ENCODE measurements at places on chromosomes 2 and 18. TPM values are rescaled to one million over a fixed set of nuclear protein-coding genes. Genes with fewer than 3 reads are reported as not detected.
A peak's percentile ranks its signal among the peaks of the same experiment; 100 is the strongest.

Gene POMC
- 6.4 TPM for total RNA-seq

Gene CDC42EP3
- 39.5 TPM for total RNA-seq

DNA sequence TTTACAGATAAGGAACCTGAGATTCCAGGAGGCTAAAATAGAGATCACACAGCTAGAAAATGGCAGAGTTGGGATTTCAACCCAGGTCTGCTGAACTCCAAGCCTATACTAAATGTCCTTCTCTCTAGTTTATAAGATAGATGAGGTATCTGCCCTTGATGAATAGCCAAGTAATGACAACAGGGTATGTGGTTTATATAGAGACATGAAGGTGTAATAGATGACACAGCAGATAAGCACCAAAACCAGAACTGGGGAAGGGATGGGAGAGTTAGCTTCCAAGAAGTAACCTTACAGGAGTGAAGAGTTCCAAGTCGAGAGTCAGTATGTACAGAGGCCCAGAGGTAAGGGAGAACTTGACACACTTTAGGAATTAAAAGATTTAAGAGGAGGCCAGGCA is 104.7 kb upstream of the UBXN4 start:
- no peak for DNase-seq

- peak; percentile 55 for DNase-seq
Measured at GRCh38 chr2:230984393-230985220, 11.3 kb upstream of the SPATA3 start.

- DNase-seq = no peak
Measured at GRCh38 chr2:239255218-239255617, 145.6 kb downstream of the HDAC4 start.

- no peak for DNase-seq
Measured at GRCh38 chr2:129334696-129335410, 644.6 kb upstream of the RAB6C start.

Gene SRD5A2
- total RNA-seq = not detected

GRCh38 chr2:111705711-111706336 is 178.2 kb downstream of the ANAPC1 start:
- DNase-seq = no peak

DNA sequence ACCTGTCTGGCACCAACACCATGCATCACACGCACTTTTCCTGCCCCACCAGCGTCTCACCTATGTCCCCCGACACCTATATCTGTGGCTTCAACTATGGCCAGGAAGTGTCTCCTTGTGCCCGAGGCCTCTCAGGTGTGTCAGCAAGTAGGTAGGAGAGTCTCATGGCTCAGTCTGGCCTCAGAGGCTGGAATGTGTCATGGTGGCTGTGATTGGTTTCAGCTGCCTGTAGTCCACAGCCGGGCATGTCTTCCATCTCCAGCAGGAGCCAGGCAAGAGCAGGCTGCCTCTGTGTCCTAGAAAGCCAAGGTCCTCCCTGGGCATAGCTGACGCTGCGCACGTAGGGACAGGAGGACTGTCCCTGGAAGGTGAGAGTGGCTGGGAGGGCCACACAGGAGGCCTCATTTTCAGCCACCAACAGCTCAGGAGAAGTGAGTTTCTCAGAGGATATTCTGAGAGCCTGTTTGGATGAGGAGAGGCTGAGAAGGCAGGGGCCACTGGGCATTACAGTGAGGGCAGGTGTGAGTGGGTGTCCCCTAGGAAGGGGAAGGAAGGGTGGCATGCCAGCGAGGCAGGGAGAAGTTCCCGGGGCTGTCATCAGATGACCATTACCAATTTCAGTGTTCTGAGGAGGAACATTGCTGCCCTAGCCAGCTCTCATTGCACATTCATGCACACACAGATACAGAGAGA is 47.2 kb downstream of the SDC1 start:
- no peak for DNase-seq

DNA sequence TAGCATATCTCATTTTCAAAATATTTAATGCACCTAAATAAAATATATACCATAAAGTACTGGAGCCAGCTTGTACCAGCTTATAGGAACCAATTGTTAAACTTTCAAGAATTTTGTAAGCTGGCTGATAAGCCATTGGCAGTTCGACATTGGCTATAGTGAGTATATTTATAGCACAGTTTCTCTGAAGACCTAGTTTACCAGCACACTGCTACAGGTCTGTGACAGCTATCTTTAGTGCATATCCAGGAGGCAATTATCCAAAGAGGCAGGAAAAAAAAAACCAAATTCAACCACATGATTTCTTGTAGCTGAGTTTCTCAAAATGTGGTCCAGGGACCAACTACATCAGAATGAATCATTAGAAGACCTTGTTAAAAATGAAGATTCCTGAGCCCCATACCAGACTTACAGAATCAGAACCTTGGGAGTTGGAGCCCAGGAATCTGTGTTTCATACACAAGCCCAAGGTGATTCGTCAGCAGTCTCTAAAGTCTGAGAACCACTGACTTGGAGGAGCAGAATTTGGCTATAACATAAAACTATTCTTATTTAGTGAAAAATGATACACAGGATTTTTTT is 279.0 kb upstream of the NRP2 start:
- DNase-seq = no peak

DNA sequence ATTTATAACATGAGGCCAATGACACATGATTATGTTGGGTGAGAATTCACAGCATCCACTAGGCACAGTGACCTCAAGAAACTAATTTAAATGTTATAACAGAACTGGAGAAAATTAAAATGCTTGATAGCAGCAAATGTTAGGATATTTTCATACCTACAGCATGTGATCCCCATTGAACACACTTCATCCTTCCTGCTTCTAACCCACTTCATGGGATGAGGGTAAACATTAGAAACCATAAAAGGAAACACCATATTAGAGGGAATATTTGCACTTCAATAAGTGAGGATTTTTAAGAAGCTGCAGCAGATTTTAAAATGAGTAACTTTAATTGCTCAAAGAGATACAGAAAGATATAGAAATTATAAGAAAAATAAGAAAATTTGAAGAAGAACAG is 117.1 kb downstream of the FSHR start:
- DNase-seq = no peak

Gene CMPK2
- 102 TPM for total RNA-seq

- DNase-seq = no peak
Measured at GRCh38 chr2:83665894-83666293, 793.2 kb downstream of the SUCLG1 start.

- no peak for DNase-seq
Measured at GRCh38 chr18:76823587-76824011, 1.2 kb downstream of the ZNF236 start.

Gene ABCG8
- not detected for total RNA-seq

Gene GKN2
- not detected for total RNA-seq

DNA sequence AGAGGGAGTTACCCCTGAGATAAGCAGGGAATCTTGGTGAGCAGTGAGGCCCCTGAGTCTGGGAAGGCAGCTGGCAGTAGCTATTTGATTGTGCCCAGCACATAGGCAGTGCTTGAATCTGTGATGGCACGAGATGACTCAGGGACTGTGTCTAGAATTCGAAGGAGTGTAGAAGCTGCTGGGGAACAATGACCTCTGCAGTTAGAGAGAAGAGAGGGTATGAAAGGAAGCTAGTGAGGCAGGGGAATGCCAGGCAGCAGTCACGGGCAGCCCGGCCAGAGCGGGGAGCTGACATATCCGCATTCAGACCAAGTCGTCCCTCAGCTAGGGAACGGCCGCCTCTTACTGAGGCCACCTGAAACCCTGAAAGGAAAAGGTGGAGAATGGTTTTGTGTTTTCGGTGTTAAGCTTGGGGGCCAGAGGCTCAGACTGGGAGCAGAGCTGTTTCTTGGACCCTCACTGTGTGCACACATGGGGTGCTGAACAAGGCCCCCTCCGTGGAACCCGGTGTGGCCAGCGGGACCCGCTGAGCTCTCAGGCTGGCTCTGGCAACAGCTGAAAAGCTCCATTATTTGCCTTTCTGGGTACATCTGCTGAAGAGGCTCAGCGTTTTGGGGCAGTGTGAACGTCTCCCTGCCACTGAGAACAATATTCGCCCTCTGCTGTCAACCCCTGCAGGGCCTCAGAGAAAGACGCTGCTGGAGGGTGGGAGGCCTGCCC is 32.9 kb downstream of the ARHGEF4 start:
- no peak for DNase-seq

DNA sequence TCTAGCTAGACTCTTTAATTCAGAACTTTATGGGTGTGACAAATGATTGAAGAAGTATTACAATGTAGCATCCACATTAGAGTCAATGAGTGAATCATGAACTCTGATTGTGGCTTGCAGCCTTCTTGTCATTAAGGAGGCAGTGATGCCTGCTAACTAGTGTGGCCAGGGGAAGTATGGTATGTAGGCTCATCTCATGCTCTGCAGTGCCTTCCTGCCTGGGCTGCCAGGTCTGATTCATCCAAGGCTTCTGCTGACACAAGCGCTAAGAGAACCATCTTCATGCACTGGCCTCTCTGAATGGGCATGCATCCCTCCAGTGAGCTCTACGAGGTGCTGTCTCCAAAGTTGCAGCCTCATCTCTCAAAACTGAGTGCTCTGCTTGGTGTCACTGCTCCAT is 144.3 kb downstream of the MTCL1 start:
- no peak for DNase-seq

- DNase-seq = no peak
Measured at GRCh38 chr2:182064019-182064778, 78.5 kb downstream of the PPP1R1C start.

DNA sequence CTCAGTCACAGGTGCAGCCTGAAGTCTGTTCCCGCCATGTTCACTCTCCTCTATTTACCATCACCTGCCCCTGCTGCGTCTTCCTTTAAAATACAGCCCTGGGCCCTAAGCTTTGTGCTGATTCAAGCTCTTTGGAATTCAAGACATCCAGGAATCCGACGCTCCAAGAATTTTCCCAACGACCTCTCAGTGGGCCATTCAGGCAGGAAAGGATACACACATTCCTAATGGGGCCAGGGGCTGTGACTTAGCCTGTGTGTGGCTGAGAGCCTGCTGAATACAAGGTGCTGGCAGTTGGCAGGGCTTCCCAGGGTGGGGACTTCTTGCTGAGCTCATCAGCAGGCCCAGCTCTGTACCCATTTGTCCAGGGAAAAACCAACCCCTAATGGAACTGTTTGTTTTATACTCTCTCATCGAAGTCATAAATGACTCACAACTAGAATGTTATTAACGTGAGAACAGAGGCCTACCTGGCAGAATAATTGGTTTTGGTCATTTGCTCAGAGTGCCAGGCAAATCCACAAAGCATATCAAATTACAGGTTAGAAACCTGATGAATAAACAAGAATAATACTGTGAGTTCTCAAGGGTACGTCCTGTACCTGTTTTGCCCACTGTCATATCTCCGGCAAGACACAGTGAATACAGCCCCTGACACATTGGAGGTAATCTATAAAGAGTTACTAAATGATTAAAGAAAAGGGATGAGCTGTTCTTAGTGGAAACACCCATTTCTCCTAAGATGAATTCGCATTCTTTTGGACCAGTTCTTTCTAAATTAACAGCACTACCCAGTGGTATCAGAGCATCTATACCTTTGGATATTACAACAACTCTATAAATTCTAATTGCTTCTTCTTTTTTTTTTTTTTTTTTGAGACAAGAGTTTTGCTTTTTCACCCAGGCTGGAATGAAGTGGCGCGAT is 12.6 kb upstream of the KCMF1 start:
- peak; percentile 10 for DNase-seq

Gene IL36G
- total RNA-seq = not detected

GRCh38 chr18:34729264-34729663 is 19.2 kb downstream of the DTNA start:
- DNase-seq = no peak

- DNase-seq = no peak
Measured at GRCh38 chr2:200318940-200319435, 12.5 kb downstream of the SPATS2L start.

GRCh38 chr18:26255695-26256622 is 29.7 kb downstream of the TAF4B start:
- no peak for DNase-seq

- no peak for DNase-seq
Measured at GRCh38 chr2:150214626-150215025, 272.8 kb downstream of the RND3 start.

Gene MCM6
- total RNA-seq = 109 TPM
